Cardiac muscle cell (in vitro differentiated cells and primary cell): ENCODE measurements at places on chromosomes 4 and X.

DNA sequence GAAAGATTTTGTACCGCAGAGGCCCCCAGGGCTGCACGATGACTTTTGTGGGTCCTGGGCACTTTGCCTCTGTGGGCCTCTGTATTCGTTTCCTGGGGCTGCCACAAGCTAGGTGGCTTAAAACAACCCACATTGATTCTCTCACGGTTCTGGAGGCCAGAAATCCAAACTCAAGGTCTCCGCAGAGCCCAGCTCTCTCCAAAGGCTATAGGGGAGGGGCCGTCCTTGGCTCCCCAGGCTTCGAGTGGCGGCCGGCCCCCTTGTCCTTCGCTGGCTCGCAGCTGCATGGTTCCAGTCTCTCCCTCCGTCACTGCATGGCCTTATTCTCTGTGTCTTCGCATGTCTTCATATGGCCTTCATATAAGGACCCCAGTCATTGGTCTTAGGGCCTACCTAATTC, 241.2 kb downstream of the EVC2 start:
- DNase-seq = no peak

DNA sequence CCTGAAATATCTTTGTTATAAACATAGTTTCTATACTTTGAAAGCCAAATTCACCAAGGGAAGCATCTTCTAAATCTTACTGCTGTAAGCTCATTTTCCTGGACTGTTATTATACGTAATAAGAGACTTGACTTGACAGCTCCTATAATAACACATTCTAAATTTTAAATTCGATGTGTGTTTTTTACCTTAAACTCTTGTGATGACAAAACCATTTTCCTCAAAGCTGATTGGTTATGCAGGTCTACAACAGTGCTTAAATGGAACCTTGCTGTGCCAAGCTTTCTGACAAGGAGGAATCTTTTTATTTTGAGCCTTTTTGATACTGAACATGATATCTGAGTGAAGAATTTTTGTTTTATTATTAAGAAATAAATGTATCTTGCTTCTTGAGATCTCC, at the start of gene ENAM:
Gene ENAM, plus strand, starts transcription at position 301 of the 400 bp plus-strand sequence. CDS start 757 bp downstream, outside the sequence.
- DNase-seq = no peak

- DNase-seq = peak; percentile 34
These were observed 56.4 kb upstream of the SPOCK3 start for GRCh38 chr4:167290678-167291077.

GRCh38 chr4:51867689-51868448, 24.9 kb downstream of the DCUN1D4 start:
- no peak for DNase-seq

GRCh38 chr4:87567191-87567590, 38.0 kb upstream of the SPARCL1 start:
- no peak for DNase-seq

DNA sequence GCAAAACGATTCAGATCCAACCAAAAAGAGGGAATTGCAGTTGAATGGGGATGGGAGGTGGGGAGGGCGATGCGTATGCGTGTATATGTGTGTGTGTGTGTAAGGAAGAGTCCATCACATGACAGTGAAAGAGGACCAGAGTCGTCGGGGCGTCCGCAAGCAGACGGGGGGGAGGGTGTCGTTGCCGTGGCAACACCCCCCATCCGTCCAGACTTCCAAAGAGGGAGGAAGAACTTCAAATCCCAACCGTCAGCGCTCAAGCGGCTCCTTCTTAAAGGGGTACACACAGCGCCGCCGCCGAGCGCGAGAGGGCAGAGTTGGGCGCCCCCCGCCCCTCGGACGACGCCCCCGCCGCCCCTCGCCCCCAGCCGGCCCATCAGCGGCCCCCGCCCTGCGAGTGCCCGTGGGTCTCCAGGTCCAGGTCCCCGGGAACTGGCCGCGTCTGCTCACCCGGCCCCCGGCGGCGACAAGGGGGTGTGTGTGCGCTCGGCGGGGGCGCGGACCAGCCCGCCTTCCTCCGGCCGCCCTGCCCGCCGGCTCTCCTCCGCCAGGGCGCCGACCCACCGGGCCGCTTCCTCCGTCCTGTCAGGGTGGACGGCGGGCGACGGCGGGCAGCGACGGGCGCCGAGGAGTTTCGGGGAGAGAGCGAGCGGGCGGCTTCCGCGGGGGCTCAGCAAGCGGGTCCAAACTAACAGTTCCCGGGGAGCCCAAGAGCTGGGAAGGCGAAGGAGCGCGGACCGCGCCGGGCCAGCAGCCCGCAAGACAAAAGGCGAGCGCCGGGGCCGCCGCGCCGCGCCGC, 685 bp downstream of the LCORL start:
- DNase-seq = peak; percentile 80

GRCh38 chr4:135371137-135371536, 1169.5 kb upstream of the PABPC4L start:
- DNase-seq = no peak

DNA sequence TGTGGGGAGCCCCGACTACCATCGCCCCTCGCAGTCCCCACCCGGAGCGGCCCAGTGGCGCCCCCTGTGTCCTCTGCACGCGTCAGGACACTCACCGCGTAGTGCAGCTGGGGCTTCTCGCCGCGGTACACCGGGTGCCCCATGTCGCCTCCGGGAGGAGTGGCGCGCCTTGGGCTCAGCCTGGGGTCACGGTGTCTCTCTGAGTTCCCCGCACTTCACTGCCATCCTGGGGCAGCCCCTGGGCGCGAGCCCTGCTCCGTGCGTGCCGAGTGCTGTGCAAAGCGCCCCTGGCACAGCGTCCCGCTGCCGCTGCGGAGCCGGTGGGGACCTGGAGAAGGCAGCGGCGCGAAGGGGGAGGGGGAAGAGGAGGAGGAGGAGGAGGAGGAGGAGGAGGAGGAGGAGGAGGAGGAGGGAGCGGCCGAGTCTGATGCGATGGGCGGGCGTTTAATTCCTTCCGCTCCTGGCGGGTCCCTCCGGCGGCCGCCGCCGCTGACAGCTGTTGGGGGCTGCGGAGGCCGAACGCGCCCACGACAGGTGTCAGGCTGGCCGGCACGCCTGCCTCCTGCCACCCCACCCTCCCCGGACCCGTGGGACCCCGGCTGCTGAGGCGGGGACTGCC, 134.3 kb downstream of the AMELX start:
- peak; percentile 6 for DNase-seq

GRCh38 chrX:7709845-7710244, 133.1 kb upstream of the VCX start:
- DNase-seq = no peak

- DNase-seq = no peak
These were observed 4.2 kb downstream of the RPS4X start for GRCh38 chrX:72272868-72273267.

GRCh38 chrX:53093177-53093655, 726 bp upstream of the KANTR start:
- DNase-seq = peak; percentile 86

- DNase-seq = peak; percentile 34
These were observed 8.7 kb upstream of the TADA2B start for GRCh38 chr4:7034262-7035081.
